G401 (cell line): ENCODE measurements at places on chromosomes 12 and 14.

DNA sequence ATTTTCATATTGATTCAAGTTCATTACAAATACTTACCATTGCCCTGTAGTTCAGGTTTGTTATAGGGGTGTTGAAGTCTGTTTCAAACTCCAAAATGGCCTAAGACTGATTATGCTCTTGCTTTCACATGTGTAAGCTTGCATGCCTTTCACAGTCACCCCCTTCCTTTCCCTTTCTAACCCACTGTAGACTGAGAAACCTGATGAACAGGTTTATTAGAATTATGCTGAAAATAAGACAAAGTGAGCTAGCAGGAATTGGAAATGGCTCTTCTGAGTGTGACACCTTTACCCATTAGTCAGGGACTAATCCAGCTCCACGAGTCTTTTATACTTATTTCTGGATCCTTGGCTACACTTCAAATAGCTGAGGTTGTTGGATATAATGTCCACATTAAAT, 38.9 kb downstream of the FBXO33 start:
- no peak for DNase-seq

GRCh38 chr12:68878846-68879245, 54.1 kb downstream of the CPM start:
- DNase-seq: no peak

DNA sequence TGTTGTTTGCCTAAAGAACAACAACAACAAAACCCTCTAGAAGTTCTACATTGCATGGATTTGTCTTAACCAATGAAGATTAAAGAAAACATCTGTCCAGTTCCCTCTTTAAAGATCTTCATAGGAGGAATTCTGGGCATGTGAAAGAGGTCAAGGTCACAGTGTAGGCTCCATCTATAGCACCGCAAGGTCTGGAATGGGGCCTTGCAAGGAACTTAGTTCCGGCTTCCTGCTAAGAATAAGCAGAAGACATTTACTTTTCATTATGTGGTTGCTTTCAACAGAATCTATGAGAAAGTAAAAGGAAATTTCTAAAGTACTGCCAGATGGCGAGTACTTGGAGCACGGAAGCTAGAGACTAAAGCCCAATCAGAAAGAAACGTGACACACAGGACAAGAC, 57.2 kb upstream of the GNPNAT1 start:
- peak; percentile 66 for DNase-seq

DNA sequence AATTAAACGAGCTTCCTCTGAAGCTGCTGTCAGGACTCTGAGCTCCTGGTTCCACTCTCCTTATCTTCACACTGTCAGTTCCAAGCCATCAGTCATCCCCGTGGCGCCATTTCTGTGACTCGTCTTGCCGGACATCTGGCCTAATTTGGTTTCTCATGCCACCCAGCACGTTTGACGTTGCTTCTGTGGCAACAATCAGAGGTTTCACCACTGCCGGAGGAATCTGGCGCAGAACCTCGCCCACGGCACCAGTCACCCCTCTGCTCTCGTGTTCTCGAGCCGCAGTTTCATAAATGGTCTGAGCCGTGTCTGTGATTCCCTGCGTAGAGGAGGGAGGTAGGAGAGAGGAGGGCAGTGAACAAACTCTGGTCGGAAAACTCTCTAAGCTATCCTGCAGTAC, 29.7 kb downstream of the BDKRB1 start:
- DNase-seq: no peak

DNA sequence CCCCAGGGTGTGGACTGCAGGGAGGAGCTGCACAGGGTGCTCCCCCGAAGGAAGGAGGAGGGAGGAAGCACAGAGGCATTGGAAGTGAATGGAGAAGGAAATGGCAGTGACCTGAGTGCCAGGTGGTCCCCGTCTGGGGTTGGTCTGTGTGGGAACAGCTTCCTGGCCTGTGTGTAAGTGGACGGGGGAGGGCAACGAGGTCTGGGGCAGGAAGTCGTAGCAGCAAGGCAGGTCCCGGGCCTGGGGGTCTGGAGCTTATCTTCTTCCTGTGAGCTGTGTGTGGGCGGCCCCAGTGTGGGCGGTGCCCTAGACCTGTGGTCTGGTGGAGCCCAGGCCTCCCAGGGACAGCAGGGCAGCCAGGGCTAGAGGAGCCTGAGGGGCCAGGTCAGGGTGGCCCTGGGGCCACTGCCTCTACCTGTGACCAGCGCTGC, 382.1 kb downstream of the TMEM121 start:
- DNase-seq: no peak

- DNase-seq: no peak
Observed at GRCh38 chr12:56224954-56225353, 812 bp downstream of the NABP2 start.

GRCh38 chr12:82383930-82384552, 25.7 kb downstream of the METTL25 start:
- DNase-seq: peak; percentile 27

DNA sequence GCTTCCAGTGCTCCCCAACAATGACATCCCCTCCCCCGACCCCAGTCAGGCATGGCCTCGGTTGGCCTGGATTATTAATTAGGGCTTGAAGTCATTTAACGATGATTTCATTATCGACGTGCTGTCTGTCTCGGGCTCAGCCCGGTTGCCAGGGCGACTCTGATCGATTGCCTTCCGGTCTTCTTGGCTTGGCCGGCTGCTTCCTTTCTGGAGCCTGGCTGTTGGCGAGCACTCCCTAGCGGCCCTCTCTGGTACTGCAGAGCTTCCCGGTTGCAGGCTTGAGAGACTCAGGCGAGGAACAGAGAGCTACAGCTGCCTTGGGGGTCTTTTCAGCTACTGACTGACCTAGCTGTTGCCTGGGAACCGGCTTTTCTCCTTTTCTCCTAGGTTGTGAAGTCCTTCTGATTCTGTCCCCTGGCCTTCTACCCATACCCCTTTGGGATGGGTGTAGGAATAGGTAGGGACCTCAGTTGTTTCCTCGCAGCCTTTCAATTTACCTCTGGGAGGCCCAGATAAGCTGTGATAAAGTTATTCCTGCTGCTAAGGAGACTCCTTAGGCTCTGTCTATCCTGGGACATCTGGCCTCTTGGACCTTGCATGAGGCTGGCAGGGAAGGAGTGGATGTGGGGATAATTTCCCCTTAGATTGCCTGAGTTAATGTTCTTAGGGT, 5.5 kb upstream of the CISTR start:
- DNase-seq: peak; percentile 69

DNA sequence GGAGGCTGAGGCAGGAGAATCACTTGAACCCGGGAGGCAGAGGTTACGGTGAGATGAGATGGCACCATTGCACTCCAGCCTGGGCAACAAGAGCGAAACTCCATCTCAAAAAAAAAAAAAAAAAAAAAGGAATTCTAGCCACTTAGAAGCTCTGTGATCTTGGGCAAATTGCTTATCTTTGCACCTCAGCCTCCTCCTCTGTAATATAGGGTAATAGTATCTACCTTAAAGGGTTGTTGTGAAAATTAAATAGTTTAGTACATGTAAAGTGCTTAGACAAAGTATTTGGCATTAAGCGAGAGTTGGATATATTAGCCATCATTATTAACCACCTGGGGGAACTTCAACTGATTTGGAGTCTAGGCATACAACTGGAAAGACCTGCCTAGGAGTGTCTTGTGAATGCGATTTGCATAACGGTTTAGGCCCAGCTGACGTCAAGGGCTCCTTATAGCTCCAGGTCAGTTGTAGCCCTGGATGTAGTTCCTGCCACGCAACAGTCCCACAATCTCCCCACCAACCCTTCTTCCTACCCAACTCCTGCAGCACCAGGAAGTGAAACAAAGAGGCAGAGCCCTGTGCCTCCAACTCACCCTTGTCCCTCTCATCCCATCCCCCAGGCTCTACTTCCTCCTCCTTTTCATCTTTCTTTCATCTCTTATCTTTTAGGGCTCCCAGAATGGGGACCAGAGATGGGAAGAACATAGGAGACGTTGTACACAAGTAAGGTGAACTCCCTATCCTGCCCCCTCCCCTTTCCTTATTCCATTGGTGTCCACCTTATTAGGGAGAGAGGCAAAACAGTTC, 2.1 kb upstream of the IL23A start:
- DNase-seq: no peak

GRCh38 chr12:88339254-88339949, 197.3 kb downstream of the TMTC3 start:
- DNase-seq: no peak

DNA sequence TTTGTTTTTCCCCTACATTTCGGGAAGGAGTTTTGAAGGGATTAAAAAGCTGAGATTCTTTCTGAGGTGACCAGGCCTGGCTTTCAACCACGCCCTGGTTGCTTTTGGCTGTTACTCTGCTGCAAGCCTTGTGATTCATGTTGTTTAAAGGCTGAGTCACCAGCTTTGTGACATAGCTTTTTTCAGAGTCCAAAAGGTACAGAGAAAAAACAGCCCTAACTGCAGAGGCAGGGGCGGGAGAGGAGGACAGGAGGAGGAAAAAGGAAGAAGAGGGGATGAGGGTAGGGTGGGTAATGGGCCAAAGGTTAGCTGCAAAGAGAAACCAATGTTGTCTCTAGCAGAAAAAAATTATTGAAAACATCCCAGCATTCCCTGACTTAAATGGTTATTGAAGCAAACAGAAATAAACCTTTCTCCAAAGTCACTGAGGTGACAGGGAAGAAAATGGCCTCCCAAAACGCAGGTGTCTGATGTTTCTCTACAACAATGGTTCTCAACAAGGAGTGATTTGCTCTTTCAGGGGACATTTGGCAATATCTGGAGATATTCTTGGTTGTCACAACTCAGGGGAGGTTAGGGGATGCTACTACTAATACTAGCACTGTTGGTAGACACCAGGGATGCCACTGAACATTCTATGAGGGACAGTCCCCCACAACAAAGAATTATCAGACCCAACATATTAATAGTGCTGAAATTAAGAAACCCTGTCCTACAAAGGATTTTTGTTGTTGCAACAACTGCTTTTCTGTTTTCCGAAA, 2.1 kb upstream of the UBC start:
- peak; percentile 80 for DNase-seq

GRCh38 chr12:117284140-117284539, 77.3 kb downstream of the NOS1 start:
- DNase-seq: peak; percentile 4

- no peak for DNase-seq
Observed at GRCh38 chr14:63241096-63241495, 36.9 kb downstream of the RHOJ start.

GRCh38 chr12:91178139-91178561, 4.5 kb downstream of the DCN start:
- peak; percentile 49 for DNase-seq

DNA sequence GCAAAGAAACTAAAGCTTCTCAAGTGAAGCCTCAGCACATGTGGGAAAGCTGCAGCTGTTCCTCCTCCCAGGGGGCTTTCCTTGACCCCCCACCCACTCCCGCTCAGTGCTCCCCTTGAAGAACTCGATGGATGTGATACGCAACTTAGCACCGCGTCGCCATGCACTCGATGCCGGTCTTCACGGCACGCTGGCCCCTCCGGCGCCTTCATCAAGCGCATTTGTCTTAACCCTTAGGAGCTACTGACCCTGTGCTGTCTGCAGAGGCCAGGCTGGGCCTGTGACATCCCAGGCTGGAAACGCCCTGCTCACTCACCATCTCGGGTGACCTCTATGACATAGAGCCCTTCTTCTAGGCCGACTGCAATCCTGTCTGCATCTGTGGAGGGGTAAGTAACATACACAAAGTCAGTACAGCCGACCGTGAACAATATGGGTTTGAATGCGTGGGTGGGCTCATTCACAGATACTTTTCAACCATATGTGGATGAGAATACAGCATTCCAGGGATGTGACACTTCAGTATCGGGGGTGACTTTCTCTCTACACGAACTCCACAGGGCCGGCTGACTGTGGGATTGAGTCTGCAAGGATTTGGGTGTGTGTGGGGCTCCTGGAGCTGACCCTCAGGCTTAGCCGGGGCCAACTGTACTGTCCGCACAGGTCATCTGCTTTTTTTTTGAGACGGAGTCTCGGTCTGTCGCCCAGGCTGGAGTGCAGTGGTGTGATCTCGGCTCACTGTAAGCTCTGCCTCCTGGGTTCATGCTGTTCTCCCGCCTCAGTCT, 23.1 kb downstream of the AMN start:
- DNase-seq: no peak

DNA sequence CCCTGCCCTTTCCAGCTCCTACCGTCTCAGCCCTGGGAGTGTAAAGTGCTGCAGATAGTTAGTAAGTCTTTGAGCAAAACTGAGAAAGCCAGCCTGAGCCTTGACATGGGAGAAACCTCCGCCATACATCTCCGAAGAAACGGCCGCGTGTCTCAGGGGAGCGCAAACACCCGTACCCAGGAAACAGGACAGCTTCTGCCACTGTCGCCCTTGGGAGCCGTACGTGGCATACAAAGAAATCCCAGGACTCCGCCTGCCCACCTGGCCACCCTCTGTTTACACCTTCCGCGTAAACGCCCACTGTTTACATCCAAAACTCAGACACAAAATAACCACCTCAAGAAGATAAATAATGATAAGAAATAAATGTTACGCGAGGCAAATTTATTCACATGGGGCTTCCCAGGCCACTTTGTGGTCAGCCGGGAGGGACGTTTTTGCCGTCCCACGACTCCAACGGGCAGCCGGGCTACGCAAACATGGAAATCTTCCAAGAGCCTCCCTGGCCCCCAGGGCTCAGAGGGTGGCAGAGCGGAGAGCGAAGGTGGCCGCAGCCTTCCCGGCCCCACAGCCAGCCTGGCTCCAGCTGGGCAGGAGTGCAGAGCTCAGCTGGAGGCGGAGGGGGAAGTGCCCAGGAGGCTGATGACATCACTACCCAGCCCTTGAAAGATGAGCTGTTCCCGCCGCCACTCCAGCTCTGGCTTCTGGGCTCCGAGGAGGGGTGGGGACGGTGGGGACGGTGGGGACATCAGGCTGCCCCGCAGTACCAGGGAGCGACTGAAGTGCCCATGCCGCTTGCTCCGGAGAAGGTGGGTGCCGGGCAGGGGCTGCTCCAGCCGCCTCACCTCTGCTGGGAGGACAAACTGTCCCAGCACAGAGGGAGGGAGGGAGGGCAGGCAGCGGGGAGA, at the start of gene BDKRB2:
TSS of gene BDKRB2 (plus strand) at position 689 of the 908 bp plus-strand sequence. CDS start 32,269 bp downstream, outside the sequence.
- peak; percentile 67 for DNase-seq
